Nasal cavity respiratory epithelium epithelial cell of viscerocranial mucosa (primary cell): ENCODE measurements at places on chromosomes 2 and 18. TPM values are rescaled to one million over a fixed set of nuclear protein-coding genes. Genes with fewer than 3 reads are reported as not detected.

CRYGC gene
- total RNA-seq = not detected in 2 replicates

VIL1 gene
- under 0.01 TPM in 1 of 2 replicates, not detected in the other for total RNA-seq

TMBIM1 gene
- 430 and 443 TPM in 2 replicates for total RNA-seq

SCYGR4 gene
- total RNA-seq = not detected in 2 replicates

G6PC2 gene
- not detected in 2 replicates for total RNA-seq

ANKRD30BL gene
- not detected in 2 replicates for total RNA-seq

CCNT2 gene
- 27.3 and 43.1 TPM in 2 replicates for total RNA-seq

FAM110C gene
- 16.2 and 20.5 TPM in 2 replicates for total RNA-seq

MBD2 gene
- 37.3 and 61.9 TPM in 2 replicates for total RNA-seq

UGT1A3 gene
- total RNA-seq = 2.8 TPM in 1 of 2 replicates, not detected in the other

TLX2 gene
- total RNA-seq = not detected in 2 replicates

LOXHD1 gene
- total RNA-seq = under 0.01 TPM in 1 of 2 replicates, not detected in the other

IL1F10 gene
- 0.34 TPM in 1 of 2 replicates, not detected in the other for total RNA-seq

GPR45 gene
- not detected in 2 replicates for total RNA-seq

OSBPL6 gene
- 13.7 and 15.9 TPM in 2 replicates for total RNA-seq

HNRNPLL gene
- 30.8 and 37.2 TPM in 2 replicates for total RNA-seq

RAX gene
- not detected in 2 replicates for total RNA-seq

LDLRAD4 gene
- total RNA-seq = 0.85 TPM in 1 of 2 replicates, not detected in the other

NYAP2 gene
- total RNA-seq = under 0.01 TPM in 1 of 2 replicates, not detected in the other

TMEFF2 gene
- under 0.01 TPM in 1 of 2 replicates, not detected in the other for total RNA-seq

NCKAP5 gene
- 0.68 and 5.2 TPM in 2 replicates for total RNA-seq

TTR gene
- not detected in 2 replicates for total RNA-seq

MEX3C gene
- 58.8 and 82.7 TPM in 2 replicates for total RNA-seq

RAMP1 gene
- total RNA-seq = 0.34 and 3.9 TPM in 2 replicates

GLI2 gene
- 0.07 TPM in 1 of 2 replicates, not detected in the other for total RNA-seq

TCF4 gene
- total RNA-seq = 3.4 and 14.5 TPM in 2 replicates

NT5DC4 gene
- 0.07 TPM in 1 of 2 replicates, not detected in the other for total RNA-seq

GKN2 gene
- total RNA-seq = not detected in 2 replicates
